Forelimb muscle (tissue), 1 donor: ENCODE measurements at places on chromosomes 16 and 17. TPM values are rescaled to one million over a fixed set of nuclear protein-coding genes. Genes with fewer than 3 reads are reported as not detected.

The PDILT gene
- polyA plus RNA-seq = not detected

The FBXW10 gene
- 0.13 TPM for polyA plus RNA-seq

The OMG gene
- 0.28 TPM for polyA plus RNA-seq

DNA sequence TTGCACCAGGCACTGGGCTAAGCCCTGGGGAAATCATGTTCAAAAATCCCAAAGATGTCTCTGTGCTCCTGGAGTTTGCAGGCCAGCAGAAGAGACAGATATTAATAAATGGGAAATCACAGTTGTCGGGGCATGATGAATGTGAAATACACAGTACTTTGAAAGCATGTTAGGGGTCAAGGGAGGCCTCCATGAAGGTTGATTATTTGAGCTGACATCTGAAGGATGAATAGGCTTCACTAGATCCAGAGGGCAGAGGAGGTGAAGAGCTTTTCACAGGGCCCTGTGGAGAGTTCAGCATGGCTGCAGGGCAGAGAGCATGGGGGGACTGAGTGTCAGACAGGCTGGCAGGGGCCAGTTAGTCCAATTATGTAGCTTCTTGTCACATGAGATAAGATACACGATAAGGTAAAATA lies 2.6 kb downstream of the ANKRD40CL start:
- no peak for DNase-seq

- DNase-seq = no peak
These were observed 12.0 kb downstream of the GABARAPL2 start for GRCh38 chr16:75578212-75578611.

GRCh38 chr17:7444682-7445618 lies at the start of gene CHRNB1:
Gene CHRNB1, plus strand, starts transcription at chr17:7445061. Its CDS starts 67 bp downstream, at chr17:7445128.
- no peak for DNase-seq
